ENCODE measurements at places on chromosomes 7 and 10.

DNA sequence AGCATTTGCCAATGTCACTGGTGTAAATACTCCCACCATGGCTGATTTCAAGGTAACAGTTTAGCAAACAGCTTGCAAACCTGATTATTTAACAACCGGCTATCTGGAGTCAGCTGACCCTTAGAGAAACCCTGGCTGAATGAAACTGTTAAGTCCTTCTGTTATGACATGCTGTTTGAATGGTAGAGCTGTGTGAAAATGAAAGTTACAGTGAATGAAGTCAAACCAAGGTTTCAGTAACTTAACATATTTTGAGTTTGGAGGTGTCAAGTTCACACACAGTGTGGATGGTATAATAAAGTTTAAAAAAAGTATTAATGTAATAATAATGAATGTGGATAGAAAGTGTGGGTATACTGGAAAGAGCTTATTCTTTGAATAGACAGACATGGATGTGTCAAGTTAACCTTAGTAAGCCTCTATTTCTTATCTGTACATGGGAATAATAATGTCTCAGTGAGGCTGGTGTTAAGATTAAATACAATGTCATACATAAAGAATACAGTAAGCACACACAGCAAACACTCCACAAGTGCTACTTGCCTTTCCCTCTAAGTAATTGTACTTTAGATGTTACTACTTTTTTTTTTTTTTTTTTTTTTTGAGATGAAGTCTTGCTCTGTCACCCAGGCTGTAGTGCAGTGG is 150.4 kb downstream of the TAX1BP1 start:
- no peak for DNase-seq

GRCh38 chr10:30783939-30784501 is 154.5 kb upstream of the LYZL2 start:
- DNase-seq, result peak; percentile 58

DNA sequence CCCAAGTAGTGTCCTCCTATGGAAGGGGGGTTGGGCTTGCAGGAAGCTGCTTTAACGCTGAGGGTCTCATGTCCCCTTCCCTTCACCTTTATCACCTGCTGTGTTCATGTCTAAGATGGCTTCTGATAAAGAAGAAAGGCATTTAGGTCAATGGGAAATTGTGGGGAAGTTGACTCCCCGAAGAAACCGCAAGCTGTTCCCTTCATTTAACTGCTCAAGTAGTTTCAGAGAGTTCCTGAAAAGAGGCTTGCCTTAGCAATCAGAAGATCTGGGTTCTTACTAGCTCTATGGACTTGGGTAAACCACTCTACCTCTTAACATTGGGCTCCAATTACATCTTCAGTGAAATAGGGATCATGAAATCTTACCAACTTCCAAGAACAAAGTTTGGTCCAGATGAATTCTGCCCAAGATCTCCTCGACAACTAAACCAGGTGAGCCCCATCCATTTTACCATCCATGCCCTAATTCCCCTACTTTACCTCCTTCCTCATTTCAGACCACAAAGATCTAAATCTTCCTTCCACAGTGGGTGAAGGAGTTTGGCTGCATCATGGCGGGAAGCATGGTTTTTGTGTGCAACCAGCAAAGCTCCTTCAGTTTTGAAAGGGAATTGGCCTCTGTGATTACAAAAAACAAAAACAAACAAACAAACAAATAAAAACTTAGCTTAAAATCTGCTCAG is 30.4 kb upstream of the UCN3 start:
- no peak for DNase-seq

GRCh38 chr7:85554236-85555178 is 367.7 kb upstream of the SEMA3D start:
- DNase-seq, result no peak

- DNase-seq, result no peak
These were observed 8.2 kb upstream of the PON3 start for GRCh38 chr7:95404316-95404865.

DNA sequence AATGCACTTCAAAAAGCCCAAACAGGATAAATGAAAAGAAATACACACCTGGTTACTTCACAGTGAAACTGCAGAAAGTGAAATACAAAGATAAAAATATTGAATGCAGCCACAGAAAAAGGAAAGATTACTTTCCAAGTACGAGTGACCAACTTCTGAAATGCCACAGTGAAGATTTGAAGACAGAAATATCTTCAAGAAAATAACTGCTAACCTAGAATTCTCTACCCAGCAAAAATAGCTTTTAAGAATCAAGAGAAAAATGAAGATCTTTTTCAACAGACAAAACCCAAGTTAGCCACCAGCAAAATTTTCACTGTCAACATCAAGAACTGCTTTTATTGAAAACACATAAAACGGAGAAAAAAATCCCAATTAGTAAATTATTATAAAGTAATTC is 46.2 kb downstream of the SMURF1 start:
- no peak for DNase-seq

- DNase-seq, result no peak
These were observed 92.0 kb upstream of the MACROH2A2 start for GRCh38 chr10:69960606-69960987.

DNA sequence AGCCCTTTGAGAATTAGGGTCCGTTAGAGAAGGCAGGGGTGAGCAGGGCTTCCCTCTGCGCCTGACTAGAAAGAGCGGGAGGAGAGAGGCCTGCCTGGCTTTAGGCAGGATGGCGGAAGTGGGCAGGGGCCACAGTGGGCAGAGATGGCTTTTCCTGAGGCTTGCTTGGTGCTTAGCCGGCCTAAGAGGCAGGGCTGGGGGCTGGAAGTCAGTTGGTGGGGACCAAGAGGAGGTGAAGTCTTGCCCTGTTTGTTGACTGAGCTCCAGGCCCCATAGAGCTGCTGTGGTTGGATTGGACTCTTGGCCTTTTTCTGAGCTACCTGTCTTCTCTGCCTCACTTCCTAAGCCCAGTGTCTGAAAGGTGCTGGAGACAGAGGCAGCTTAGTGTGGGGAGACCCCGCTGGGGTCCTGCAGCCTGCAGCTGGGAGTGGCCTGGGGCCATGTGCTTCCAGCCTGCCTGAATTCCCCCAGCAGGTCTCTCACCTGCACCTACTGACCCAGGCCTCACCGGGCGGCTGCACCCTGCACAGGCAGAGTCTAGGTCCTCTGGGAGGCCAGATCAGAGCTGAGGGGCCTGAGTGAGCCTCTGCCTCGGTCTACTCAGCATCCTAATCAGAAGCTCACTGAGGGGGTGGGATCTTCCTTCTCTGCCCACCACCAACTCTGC is 4.8 kb downstream of the FAM241B start:
- DNase-seq, result no peak

DNA sequence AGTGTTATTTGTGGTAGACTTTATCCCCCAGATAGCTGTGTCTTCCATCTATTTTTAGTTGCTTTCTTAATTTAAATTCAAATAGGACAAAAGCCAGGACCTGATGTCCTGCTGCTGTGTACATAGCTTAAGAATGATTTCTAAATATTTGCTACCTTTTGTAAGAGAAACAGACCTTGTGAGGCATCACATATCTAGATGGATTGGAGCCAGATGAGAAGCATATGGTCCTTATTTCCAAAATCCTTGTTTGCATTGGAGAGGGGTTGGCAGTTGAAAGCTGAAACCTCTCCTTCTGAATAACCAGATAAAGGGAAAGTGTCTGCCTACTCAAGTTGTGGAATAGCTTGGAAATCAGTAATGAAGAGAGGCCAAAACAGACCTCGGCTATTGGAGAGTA is 50.7 kb upstream of the AMPH start:
- DNase-seq, result no peak

GRCh38 chr10:88108115-88108610 is 244.7 kb downstream of the PTEN start:
- DNase-seq, result peak; percentile 51

- DNase-seq, result no peak
These were observed 226.3 kb upstream of the NPVF start for GRCh38 chr7:25454562-25455041.

GRCh38 chr10:79202188-79203013 is 133.6 kb downstream of the ZMIZ1 start:
- peak; percentile 51 for DNase-seq

DNA sequence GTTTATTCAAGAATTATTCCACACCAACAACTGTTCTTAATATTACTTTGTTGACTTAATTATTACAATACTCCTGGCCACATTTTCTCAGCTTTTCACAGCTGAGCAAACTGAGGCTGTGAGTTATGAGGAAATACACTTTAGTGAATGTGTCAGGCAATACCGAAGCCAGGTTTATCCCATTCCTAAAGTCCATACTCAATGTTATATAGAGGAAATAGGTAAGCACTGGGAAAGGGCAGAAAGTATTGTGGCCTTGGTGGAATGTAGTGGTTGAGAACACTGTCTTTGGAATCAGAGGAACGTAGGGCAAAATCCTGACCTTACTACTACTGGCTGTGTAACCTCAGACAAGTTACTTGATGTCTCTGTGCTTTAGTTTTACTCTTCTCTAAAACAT is 110.8 kb downstream of the CD36 start:
- DNase-seq, result no peak

DNA sequence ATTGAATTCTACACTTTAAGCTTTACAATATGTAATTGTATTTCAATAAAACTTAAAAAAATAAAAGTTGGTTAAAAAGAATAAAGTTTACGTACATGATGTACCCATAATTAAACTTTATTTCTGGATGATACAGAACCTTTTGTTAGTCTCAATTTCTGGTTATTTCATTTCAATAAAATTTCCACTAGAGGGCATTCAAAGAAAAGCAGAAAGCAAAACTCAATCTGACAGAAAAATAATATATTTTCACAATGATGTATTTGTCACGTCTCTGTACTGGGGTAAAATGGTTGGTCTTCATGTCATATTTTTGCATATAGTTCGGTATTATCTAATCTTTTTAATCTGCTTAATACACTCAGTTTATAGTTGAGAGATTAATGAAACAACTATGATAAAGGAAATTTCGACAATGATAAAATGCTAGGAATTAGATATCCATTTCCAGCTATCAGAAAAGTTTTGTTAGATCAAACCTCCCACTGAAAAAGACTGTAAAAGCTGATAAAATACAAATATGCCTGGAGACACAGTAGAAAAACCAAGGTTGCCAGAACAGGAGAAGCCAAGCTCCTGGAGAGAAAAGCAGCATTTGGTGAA is 27.4 kb downstream of the ASZ1 start:
- DNase-seq, result no peak
